ENCODE measurements at places on chromosomes 5 and 9.

DNA sequence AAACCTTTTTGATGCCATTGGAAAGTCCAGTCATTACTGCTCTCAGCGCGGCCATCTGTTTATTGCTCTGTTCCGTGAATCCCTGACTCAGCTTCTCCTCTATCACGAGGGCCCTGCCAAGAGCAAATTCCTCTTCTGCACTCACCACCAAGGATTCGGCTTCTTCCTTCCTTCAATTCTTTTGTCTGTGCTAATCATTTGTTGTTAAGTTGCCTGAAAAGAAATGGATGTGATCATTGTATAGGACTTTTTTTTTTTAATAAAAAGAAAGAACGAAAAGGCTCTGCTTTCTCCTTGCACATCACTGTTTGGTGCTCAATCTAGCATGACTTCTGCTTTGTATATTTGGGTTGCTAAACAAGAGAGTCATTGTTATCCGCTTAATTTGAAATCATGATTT, 128.7 kb upstream of the PIK3R1 start:
- no peak for DNase-seq

DNA sequence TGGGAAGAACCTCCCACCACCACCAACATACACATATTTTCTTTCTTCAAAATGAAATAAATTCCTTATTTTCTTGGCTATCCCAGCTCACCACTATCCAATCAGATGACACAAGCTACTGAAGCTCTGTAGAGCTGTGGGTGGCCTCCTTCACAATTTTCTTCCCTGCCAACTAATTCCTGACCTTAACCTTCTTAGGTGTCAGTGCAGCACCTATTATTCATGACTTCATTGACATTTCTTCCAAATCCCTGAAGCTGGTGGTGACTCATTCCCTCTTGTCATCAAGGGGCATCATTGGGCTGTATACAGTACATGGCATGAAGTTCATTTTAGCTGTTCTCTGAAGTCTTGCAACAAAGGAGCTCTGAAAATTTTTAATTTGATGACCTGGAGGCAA, 42.0 kb upstream of the ADRA1B start:
- DNase-seq: no peak

- peak; percentile 52 for DNase-seq
Measured at GRCh38 chr5:141692919-141693725, 11.1 kb upstream of the ARAP3 start.

GRCh38 chr5:168691891-168692290, 112.7 kb upstream of the PANK3 start:
- DNase-seq: no peak

DNA sequence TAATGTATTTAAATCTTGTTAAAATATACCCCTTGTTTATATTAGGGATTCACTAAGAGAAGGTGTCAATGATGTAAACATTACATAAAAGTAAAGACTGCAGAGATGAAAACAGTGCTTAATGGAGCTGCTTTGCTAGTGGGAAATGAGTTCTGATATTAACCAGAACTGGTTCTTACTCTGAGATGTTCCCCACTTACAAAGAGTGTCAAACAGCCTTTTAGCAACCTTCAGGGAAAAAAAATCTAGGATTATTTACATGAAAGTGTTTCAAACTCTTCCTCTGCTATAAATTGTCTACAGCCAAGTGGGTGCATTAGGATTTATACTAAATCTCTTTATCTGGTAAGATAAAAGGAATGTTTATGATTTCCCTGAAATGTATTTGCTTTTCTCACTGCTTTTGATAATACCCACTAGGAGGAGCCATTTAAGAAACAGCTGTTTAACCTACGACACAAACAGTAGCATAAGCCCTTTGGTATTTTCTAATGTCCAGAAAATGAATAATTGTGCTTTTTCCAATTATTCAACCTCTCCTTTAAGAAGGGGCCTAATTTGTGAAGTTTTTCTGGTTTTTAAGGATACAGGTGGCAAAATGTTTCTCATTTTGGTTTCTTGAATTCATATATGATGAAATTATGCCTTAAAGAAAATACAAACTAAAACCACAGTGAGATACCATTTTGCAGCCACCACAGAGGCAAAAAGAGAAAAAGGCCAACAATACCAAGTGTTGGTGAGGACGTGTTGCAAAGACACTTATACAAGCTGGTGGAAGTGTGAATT, 186.3 kb downstream of the TLE4 start:
- DNase-seq: no peak

GRCh38 chr5:93892481-93892880, 151.1 kb upstream of the POU5F2 start:
- DNase-seq: no peak

DNA sequence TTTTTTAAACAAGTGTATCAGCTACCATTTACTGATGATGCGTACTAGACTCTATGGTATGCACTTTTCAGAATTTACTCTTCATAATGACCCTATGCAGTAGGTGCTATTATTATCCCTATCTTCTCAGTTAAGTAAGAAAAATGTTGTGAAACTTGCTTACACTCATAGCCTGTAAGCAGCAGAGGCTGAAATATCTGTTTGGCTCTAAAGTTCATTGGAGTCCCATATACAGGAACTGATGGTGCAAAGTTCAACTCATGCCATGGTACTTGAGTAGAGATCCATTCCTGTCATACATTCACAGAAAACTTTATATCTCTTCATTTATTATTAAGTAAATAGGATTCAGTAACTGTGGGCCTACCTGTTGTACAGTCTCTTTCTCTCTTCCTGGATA, 41.4 kb upstream of the CCDC112 start:
- no peak for DNase-seq

DNA sequence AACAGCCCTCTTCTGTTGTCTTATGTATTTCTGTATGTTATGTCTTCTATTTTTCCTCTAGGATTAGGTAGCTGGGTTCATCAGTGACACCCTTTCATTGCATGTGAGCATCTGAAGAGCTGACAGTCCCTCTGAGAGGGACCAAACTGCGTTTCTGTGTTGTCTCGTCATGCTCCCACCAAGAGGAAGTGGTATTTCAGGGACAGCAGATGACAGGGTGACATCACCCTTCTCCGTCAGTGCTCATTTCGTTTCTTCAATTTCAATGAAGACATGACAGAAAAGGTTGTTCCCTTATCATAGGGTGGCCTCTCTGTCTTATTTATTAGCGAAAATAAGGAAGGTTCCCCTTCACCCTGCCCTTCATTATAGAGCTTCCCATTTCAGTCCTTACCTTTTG, 225.9 kb upstream of the NR4A3 start:
- no peak for DNase-seq

DNA sequence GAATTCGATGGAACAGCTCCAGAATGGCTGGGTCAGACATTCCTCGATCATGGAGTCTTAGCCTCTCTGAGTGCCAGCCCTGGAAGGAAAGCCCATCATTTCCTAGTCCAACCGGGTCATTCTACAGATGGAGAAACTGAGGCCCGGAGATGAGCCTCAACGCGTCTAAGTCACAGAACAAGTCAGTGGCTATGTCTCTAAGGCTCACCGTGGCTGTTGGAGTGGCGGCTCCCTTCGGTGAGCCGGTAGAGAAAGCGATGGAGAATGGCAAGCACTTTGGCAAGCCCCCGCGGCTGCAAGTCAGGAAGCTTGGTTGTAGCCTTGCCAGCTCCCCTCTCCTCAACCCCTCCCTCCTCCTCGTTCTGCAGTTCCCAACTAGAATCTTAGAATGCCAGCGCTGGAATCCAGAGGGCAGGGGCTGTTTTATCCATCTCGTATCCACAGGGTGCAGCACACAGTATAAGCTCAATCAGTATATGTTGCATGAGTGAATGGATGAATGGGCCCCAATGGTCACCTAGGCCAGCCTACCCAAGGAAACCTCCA, 438 bp upstream of the ARSI start:
- DNase-seq: no peak

DNA sequence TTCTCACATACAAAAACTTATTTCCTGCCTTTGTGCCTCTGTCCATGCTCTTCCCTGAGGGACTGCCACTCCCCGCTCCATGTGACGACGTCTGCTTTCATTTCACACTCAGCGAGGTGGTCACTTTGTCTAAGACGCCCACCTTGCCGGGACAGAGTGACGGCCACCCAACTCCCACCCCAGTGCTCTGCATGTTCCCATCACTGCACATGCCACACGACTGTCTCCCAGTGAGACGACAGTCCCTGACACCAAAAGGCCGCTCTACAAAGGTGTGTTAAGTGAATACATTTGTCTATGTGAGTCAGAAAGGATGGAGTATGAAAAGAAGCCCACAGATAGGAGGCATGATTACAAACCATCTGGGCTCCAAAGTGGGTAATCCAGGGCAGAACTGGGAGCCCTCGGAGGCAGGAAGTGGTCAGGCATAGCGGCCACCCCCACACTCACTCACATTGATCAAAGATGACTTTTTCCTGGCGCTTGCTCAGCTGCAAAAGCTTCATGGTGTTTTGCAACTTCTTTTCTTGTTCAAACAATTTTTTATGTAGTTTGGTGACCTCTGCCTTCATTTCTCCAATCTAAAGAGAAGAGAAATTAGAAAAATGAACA, 185.8 kb downstream of the CDK5RAP2 start:
- no peak for DNase-seq

- DNase-seq: no peak
Measured at GRCh38 chr5:35799181-35799580, 57.5 kb upstream of the IL7R start.

GRCh38 chr5:147407094-147407681, 102.7 kb downstream of the DPYSL3 start:
- no peak for DNase-seq

DNA sequence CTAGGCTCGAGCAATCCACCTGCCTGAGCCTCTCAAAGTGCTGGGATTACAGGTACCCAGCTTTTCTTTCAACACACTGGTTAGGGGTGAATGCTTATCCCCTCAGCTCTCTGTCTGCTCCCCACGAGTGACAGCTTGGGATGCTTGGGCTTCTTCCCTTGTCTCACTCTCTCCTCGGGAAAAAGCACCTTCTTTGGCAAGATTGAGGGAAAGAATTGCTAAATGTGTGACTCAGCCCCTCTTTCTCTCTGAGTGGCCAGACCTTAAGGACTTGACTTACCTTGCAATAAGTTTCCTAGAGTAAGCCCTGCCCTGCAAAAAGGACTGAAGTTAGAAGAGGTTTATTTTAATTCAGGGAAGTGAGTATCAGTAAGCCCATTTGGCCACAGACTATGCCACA, 68.1 kb upstream of the ERBIN start:
- no peak for DNase-seq

DNA sequence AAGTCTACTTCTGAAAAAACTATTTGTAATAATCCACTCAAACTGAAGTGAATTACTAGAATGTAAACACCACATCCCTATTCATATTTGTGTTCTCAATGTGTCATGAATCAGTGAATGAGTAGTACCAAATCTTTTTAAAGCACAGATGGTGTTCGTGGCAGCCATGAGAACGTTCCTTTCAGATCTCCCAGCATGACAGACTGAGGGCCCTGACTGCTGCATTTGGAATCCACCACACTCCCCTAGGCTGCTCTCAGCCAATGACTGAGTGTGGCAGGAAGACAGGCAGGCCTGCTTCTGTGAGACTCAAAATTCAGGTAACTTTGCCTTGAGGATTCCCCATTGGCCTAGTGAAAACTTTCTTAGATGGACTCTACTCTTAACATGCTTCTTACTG, 10.9 kb upstream of the JMY start:
- DNase-seq: no peak

GRCh38 chr9:33458444-33458843, 11.1 kb upstream of the AQP3 start:
- no peak for DNase-seq

- DNase-seq: no peak
Measured at GRCh38 chr5:27011274-27011673, 27.1 kb downstream of the CDH9 start.

DNA sequence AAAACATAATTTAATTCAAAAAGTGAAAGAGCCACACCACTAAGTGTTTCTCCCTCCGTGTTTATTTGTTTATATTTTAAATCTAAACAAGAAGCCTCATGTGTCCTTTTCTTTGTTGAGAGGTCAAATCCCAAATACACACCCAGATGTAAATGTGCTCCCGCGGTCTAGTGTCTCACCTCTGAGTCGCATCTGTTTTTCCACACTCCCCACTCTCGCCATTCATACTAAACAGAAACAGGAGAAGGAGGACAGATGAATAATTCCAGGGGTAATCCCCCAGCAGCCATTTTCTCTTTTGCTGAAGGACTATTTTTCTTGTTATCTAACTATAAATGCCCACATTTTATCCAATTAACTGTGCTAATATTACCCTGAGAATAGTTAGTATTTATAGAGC, 361.6 kb upstream of the RIOK2 start:
- DNase-seq: no peak

GRCh38 chr5:80105698-80106439, 70.7 kb downstream of the THBS4 start:
- no peak for DNase-seq

DNA sequence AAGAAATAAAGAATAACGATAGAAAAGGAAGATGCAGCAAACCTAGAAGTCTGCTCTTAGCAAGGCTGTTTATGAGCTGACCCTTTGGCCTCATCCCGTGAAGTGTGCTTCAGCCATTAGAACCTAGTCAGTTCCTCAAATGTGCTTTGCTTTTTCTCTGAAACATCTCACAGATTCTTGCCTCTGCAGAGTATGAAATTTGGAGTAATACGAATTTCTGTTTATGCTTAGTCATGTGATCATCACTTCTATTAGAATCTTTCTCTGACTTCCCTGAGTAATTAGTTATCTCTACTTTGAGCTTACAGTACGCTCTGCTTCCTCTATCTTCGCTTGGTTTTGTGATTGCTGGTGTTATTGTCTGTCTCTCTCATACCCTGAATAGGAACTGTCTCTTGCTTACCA, 11.3 kb downstream of the CYSTM1 start:
- DNase-seq: no peak

DNA sequence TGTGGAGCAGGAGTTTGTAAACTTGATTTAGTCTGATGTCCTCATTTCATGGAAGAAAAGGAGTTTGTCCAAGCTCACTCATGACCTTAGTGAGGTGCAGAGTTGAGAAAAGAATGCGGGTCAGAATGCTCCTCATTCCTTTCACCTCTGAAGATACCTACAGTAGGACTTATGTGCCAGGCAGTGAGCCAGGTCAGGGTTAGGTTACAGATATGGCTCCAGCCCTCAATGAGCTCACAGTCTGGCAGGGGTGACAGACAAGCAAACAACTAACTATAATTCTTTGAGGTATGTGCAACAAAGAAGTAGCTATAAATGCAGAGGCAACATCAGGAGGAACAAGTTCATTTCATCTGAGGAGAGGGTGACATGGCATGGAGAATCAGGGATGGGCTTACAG, 102.5 kb downstream of the SPATA31D1 start:
- no peak for DNase-seq

- no peak for DNase-seq
Measured at GRCh38 chr5:147017621-147018020, 139.1 kb upstream of the PPP2R2B start.

- no peak for DNase-seq
Measured at GRCh38 chr9:116219686-116220085, 66.1 kb downstream of the PAPPA start.

DNA sequence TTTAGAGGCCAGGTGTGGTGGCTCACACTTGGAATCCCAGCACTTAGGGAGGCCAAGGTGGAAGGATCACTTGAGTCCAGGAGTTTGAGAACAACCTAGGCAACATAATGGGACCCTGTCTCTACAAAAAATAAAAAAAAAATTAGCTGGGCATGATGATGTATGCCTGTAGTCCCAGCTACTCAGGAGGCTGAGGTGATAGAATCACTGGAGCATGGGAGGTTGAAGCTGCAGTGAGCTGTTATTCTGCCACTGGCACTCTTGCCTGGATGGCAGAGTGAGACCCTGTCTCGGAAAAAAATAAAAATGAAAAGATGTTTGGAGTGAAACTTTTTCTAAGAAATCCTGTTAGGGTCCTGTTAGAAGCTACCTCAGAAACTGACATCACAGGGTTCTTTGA, 24.2 kb downstream of the OCLN start:
- DNase-seq: no peak

GRCh38 chr9:112757282-112757883, 6.8 kb downstream of the SNX30 start:
- DNase-seq: no peak

- no peak for DNase-seq
Measured at GRCh38 chr5:14593326-14594021, 11.9 kb downstream of the OTULINL start.

All from stimulated activated CD4-positive, alpha-beta T cell treated with anti-CD3 and anti-CD28 coated beads, Interleukin-1b, Interleukin-23, amount 100 ng/mL, for 24 hours (primary cell).